ENCODE measurements at places on chromosomes 16 and 17. TPM values are rescaled to one million over a fixed set of nuclear protein-coding genes. Genes with fewer than 3 reads are reported as not detected.

Gene CHST6
- 6.1 TPM for polyA plus RNA-seq

Gene NUPR1
- 289 TPM for polyA plus RNA-seq

DNA sequence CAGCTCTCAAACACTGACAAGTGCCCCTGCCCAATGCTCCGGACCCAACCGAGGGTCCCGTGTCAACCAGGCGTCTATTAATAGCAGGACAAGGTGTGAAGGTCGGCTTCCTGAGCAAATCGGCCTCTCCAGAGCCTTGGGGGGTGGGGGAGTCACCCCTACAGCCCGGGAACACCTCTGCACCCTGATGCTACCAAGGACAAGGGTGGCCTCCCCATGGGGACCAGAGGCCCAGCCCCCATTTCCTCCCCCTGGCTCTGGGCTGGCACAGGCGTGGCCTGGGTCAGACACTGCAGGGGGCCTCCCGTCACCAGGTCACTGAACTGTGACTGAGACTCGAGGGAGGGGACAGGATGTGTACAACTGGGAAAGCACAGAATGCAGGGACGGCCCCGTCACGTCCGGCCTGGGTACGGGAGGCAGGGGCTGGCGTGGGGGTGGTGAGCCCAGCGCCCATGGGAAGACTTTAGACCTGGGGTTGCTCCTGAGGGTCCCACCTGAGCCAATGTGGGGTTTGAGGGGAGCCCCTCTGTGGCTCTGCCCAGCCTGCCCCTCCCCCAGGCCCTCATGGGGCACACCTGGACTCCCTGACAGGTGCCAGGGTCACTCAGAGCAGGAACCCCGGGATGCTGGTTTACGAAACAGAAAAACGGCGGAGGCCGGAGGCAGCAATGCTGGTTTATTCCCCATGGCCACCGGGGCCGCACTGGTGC lies 579 bp upstream of the CYBA start:
- no peak for DNase-seq

DNA sequence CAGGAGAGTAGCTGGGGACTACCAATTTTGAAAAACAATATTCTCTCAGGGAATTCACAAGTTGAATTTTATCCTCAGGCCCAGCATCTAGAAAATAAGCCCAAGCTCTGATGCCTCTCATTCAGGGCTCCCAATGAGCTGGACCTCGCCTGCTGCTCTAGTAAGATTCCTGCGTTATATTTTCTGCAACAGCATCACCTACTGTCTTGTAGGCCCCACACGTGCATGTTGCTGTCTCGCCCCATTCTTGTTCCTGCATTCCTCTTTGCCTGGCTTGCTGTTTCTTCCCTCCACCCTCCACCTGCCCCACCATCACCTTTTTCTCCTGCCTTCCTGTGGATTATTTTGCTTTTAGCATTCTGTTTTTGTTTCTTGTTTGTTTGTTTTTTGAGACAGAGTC lies 8.3 kb upstream of the ST6GALNAC2 start:
- peak; percentile 16 for DNase-seq

DNA sequence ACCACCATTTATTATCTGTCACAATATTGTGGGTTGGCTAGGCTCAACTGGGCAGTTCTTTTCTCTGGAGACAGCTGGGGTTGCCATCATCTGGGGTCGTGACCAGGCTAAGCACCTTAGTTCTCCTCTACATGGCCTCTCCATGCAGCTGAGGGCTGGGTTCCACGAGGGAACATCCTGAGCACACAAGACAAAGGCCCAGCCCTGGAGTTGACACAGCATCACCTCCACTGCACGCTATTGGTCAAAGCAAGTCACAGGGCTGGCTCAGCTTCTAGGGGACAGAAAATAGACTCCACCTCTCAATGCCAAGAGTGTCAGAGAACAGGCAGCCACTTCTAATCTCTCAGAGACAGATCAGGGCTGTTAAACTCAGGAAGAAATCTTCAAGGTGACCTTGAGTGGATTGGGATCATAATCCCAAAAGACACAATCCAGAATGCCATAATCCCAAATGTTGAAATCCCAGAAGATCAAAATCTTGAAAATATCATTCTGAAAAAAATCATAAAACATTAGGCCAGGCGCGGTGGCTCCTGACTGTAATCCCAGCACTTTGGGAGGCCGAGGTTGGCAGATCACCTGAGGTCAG lies 13.0 kb upstream of the USP10 start:
- no peak for DNase-seq
